Transverse colon (tissue), 4 donors: ENCODE measurements at places on chromosomes 7 and 10. TPM values are rescaled to one million over a fixed set of nuclear protein-coding genes. Genes with fewer than 3 reads are reported as not detected.

DNA sequence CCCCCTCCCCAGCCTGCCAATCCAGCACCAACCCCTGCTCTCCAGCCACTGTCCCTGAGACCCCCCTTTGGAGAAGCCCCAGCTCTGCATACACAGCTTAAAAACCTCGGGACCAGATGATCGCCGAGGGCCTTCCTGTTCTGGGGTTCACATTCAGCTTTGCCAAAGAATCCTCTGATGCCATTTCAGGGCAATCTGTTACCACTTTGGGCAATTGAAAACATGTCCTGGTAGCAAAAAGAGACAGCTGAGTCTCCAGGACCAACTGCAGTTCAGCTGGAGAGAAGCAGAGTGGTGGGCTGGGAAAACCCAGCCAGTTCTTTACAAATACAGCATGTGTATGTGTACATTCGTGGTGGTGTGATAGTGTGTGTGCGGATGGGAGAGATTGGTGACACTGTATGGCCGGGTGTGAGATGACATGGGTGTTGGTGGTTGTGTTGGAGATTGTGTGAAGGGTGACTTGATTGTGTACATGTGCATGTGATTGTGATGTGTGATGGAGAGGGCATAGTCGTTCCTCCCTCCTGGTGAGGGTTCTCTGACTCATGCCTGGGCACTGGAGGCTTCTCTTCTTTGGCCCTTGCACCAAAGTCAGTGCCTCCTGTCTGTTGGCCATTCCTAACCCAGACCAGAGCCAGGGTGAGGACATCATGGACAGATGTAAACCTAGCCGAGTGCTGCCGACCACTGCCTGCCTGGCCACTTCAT lies 48.5 kb upstream of the AQP1 start:
- DNase-seq = no peak

DNA sequence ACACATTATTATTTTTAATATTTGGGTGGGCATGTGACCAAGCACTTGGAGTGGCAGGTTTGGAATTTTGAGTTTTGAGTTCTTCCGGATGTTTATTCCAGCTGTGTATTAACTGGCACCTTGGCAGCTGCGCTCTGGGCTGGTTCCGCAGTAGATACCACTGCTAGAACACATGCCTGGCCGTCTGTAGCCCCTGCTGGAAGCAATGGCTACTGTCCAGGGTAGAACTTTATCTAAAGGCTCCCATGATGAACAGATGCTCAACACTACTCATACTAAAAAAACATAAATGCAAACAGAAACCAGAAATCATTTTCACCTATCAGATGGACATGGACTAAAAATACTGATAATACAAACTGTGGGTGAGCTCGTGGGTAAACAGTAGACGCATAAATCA lies 19.4 kb upstream of the SH3PXD2A start:
- no peak for DNase-seq

DNA sequence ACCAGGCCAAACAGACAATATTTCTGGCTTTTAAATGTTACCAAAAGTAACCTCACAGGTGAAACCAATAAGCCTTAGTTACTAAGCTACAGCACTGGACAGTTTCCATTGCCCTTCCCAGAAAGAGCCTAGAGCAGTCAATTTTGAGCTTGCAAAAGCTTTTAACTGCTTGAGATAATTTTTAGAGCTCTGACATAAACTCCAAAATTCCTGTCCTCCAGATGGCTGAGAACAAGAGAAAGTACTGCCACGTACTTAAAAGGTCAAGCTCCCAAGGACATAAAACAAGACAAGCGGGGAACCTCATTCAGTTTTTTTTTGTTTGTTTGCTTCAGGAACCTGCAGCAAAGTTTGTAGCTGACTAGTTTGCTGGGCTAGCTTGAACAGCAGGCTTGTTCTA lies 54.1 kb downstream of the BBS9 start:
- no peak for DNase-seq

Gene HHEX
- 7.5 TPM for total RNA-seq

GRCh38 chr7:116540743-116541142 lies 15.9 kb downstream of the CAV1 start:
- no peak for DNase-seq

DNA sequence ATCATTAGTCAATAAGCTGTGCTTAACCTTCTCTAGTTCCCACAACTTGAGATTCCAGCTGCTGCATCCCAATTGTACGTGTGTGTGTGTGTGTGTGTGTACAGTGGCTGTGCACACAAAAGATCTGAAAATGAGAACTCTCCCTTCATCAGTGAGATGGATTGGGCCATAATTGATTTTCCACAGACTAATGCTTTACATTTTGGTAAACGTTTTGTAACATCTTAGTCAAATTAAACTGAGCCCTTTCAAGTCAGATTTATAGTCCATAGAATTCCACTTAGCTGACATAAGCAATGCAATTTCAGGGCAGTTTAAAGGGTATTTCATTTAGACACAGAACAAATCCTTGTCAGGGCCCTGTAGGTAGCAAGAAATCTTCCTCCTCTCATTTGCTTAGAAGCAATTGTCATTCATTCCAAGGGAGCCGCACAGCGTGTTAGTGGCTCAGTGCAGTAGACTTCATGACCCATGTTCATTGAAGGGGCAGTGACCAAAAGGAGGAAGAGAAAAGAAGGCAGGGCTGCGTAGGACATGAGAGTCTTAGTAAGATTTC lies 1123.5 kb upstream of the AUTS2 start:
- DNase-seq = no peak

Gene C7orf33
- total RNA-seq = not detected

DNA sequence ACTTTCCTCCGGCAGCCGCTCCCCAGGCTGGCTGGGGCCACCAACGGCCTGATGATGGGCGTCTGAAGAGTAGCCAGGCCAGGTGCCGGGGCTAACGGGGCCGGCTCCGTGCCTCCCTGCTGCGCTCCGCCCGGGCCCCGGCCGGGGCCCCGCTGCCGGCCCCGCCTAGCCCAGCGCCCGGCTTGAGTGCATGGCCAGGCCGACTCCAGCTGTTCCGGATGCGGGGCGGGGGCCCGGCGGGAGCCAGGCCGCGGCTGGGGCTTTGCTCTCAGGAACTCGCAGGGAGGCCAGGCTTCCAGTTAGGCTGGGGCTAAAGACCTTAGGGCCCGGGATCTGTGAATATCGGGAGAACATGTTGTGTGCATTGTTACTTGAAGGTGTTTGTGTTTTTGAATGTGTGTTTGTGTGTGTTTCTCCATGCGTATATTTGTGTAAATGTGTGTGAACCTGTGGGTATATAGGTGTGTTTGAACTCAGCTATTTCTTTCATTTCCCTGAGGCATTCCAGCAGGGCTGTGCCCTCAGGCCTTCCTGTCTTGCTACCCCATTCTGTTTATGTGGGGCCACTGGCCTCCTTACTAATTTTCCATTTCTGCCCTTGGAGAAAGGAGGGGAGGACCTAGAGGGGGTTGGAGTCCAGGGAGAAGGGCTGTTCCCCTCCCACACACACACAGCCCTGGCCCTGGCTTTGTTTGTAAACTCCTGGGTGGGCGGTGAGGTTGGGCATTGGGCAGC lies 1.1 kb upstream of the LBX1 start:
- no peak for DNase-seq

- DNase-seq = no peak
Measured at GRCh38 chr10:49756031-49756430, 6.1 kb downstream of the OGDHL start.

DNA sequence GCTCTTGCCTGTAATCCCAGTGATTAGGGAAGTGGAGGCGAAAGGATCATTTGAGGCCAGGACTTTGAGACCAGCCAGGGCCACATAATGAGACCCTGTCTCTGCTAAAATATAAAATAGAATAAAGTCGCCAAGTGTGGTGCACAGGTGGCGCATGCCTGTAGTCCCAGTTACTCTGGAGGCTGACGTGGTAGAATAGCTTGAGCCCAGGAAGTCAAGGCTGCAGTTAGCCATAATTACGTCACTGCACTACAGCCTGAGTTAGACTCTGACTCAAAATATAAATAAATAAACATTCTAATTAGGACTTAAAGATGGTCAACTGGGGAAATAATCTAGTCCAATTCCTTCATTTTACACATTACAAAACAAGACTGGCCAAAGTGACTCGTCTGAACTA lies 768 bp downstream of the CHCHD2 start:
- peak; percentile 29 for DNase-seq

GRCh38 chr7:131183611-131184119 lies 144.0 kb upstream of the MKLN1 start:
- DNase-seq = peak; percentile 19

DNA sequence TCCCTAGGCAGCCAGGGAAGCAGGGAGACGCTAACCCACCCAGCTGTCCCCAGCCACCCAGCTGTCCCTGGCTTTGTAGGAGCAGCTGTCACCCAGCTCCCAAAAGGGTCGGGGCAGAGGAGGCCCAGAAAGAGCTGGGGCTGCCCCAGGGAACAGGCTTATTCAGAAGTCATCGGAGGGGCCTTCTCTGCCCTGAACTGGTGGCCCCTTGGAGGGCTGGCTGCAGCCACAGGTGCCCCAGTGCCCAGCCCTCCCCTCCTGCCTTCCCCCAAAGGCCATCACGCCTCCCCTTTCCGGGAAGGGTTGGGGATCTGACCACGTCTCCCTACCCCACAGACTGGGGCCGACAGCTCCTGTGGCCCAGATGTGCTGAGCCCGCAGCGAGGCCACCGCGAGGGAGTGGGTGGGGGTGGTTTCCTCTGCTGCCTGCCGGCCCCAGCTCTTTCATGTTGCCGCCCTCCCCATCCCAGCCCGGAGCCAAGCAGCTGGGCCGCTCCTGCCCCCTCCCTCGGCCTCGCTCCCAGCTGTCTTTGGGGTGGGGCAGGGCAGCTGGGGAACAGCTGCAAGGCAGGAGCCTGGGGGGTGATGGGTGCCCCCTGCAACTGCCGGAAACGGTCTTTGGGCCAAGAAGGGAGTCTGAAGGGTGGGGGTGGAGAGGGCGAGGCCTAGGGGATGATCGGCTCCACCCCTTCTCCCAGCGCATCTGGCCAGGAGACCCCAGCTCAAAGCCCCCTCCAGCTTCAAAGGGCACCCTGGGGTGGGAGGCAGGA lies 16.8 kb downstream of the TRIM8 start:
- peak; percentile 84 for DNase-seq

Gene AGAP5
- not detected for total RNA-seq

GRCh38 chr10:51705774-51706173 lies 6.4 kb upstream of the CSTF2T start:
- no peak for DNase-seq

Gene C10orf105
- total RNA-seq = not detected
